ENCODE measurements at places on chromosomes 16 and 17.

GRCh38 chr16:61797961-61798507 lies 238.2 kb downstream of the CDH8 start:
- no peak for DNase-seq

GRCh38 chr16:55955424-55955823 lies 80.3 kb upstream of the CES5A start:
- DNase-seq: no peak

DNA sequence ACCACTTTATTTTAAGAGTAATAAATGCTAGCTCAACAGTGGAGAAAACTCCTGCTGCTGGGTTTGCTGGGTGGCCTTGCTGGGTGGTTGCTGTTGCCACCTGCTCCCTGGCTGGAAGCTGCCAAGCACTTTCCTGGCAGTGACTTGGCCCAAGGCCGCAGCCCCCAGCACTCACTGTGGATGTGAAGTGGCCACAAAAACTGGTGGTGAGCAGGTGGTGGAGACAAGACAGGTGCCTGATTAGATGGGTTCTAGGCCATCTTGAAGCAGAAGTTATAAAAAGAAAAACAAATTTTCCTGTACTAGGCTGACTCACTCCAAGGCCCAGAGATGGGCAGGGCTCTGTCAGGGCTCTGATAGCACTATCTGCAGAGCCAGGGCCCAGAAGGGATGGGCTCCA lies 224.7 kb upstream of the NLRP1 start:
- DNase-seq: no peak

DNA sequence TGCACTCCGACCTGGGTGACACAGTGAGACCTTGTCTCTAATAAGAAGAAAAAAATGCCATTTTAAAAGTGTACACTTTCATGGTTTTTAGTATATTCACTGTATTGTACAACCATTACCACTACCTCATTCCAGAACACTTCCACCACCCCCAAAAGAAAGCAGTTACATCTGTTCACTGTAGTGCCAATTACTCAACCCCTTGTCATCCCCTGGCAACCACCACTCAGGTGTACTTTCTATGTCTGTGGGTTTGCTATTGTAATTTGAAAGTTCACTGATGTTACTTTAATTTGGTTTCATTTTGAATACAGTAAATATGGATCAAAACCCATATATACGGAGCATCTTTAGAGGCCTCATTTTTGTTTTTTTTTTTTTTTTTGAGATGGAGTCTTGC lies 6.1 kb downstream of the ZG16 start:
- DNase-seq: no peak

DNA sequence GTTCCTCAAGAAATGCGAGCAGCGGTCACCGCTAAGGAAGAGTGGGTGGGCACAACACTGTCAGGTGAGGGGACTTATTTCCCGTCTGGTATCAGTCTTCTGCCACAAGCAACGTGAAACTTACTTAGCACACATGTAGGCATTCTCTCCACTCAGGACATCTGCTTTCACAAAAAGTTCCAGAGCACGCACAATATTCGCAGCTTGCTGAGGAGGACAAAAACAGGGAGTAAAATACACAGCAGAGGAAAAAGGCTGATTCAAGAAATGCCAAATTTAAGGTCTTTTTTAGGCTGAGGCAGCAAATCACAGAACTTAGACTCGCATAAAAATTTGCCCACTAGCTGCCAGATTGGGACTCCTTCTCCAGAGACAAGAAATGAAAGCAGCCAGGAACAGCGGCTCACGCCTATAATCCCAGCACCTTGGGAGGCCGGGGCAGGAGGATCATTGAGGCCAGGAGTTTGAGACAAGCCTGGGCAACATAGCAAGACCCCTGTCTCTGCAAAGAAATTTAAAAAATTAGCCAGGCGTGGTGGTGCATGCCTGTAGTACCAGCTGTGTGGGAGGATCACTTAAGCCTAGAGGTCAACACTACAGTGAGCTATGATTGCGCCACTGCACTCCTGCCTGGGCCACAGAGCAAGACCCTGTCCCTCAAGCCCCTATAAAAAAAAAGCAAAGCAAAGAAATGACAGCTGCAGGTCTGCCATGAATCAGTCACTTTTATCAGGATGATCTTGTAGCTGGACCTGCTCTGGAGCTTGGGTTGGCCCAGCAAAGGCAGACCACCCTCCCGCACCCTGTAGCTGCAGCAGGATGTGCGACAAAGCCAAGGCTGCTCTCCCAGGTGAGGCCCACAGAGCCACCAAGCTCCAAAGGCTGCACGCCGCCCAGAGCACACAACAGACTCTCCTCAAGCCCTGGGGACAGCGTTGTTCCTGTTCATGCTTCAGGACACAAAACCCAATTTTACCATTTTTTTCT lies 20.5 kb downstream of the USP36 start:
- no peak for DNase-seq

DNA sequence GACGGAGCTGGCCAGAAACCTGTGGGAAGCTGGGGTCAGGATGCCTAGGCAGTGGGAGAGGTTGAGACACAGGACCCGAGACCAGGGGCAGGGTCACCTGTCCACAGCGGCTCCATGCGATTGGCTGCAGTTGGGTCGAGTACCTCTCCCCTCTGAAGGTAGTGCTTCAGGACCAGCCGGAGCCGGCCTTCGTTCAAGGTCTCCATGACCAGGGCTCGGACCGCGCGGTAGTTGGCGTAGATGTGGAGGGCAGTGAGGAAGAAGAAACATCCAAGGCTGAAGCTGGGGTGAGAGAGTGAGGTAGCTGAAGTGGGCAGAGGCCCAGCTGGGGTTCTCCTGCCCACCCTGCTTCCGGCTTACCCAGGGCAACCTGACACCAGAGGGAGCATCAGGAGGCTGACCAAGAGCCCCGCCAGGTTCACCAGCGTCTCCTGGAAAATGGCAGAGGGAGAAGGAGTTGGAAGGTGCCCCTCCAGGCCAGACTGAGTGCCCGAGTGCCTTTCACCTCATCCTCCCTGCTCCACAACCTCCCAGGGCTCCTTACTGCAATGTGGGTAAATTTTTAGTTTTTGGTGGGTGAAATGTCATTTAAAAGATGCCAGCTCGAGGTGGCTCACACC lies 10.7 kb downstream of the SLC5A2 start:
- no peak for DNase-seq

DNA sequence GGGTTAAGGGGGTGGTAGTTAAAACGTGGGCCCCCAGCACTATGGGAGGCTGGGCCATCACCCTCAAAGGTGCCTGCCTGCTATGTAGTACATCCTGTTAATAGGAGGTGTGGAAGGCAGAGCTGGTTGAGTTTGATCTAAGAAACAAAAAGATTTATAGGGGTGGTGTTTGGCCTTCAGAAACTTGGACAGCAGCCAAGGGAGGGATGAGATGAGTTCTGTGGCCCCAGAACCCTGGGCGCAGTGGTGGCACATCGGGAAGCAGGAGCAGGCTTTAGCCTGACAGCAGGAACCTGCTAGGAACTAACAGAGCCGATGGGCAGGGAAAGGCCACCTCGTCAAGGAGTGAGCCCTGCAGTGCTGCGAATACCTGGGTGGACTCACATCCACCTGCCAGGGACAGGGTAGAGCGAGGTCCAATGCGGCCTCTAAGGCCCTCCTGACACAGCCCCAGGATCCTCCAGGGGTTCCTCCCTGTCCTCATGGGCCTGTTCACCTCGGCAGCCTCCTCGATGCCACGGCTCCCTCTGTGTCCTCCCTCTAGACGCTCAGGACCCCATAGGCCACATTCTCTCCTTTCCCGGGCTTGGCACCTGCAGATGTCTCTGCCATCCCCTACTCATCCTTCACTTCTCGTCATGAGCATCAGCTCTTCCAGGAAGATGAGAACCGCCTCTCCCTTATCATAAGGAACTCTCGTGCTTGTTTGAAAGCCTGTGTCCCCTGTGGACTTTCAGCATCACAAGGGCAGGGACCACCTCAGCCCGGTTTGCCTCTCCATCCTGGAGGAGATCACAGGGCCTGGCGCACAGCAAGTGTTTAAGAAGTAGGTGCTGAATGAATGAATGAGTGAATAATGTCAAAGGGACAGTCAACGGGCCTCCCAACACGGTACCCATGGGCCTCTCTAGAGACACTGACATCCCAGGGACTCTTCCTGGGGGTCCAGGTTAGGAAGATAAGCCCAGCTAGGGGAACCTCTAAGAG lies 103.5 kb upstream of the TNRC6C start:
- no peak for DNase-seq
